ENCODE measurements at places on chromosomes 13 and 19.

DNA sequence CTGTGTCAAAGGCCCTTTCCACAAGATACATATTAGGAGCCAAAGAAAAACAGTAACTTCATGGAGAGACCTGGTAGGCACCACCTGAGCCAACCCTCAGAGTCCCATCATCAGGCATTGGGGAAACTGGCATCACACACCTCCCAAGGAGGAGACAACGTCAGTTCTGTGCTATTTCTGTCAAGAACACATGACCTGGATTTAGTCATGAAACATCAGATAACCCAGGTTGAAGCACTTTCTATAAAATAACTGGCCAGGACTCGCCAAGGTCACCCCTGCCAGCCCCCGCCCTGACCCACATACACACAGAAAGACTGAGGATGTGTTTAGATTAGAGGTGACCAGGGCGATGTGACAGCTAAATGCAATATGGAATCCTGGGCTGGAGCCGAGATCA is 35.6 kb downstream of the COL4A1 start:
- no peak for DNase-seq

DNA sequence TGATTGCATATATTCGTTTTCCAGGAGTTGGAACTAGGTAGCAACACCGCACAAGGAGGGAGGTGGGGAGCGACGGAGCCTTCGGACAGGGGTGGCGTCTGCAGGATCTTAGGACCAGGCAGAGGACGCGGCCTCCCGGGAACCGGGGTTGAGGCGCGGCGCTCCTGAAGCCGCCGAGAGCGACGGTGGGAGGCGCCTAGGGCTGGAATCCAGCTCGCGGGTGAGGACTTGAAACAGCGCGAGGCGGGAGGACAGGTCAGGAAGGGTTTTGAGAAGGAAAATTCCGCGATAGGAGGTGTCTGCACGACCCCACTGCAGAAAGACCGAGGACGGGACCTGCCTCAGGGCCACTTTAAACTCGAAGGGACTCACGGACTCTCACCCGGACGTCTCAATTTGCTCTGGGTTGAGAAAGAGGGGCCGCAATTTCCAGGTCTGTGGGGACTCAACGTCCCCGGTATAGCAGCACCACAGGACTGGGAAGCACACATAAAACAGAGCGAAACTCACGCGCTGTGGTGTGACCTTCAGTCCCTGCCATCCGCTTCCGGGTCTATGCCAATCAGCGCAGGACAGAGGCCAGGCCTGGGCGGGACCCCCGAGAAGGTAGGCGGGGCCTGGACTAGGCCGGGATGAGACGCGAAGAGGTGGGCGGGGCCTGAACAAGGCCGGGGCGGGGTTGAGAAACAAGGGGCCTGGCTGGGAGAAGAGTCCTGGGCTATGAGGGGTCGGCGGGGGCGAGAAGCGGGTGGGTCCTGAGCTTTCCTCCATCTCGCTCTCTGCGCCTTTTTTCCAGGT is at the start of gene ZNF320:
Gene ZNF320, minus strand, starts transcription at position 498 of the 798 bp plus-strand sequence. CDS start 7,380 bp downstream, outside the sequence.
- DNase-seq = peak; percentile 59

DNA sequence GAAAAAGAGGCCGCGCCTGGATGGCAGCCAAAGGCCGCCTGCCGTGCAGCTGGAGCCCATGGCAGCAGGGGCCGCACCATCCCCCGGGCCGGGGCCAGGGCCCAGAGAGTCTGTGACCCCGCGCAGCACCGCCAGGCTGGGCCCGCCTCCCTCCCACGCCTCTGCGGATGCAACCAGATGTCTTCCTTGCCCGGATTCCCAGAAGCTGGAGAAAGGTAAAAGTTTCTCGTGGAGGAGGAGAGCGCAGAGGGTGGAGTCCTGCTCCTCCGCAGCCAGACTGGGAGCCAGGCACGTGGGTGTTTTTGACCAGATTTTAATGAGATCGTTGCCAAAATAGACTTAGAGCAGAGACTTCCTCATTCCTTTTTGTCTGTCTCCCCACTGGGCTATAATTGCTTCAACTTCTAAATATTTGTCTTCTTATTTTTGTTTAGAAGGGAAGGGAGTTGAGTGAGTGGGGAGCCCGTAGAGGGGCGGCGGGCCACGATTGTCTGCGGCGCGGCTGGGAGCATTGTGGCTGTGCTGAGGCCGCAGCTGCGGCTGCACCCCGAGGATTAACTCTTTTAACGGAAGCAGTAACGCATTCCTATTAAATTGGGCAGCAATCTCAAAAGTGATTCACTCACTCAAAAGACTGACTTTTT is 22.8 kb upstream of the NDUFS7 start:
- no peak for DNase-seq

- DNase-seq = no peak
Observed at GRCh38 chr19:1073956-1074517, 7.1 kb downstream of the ARHGAP45 start.

DNA sequence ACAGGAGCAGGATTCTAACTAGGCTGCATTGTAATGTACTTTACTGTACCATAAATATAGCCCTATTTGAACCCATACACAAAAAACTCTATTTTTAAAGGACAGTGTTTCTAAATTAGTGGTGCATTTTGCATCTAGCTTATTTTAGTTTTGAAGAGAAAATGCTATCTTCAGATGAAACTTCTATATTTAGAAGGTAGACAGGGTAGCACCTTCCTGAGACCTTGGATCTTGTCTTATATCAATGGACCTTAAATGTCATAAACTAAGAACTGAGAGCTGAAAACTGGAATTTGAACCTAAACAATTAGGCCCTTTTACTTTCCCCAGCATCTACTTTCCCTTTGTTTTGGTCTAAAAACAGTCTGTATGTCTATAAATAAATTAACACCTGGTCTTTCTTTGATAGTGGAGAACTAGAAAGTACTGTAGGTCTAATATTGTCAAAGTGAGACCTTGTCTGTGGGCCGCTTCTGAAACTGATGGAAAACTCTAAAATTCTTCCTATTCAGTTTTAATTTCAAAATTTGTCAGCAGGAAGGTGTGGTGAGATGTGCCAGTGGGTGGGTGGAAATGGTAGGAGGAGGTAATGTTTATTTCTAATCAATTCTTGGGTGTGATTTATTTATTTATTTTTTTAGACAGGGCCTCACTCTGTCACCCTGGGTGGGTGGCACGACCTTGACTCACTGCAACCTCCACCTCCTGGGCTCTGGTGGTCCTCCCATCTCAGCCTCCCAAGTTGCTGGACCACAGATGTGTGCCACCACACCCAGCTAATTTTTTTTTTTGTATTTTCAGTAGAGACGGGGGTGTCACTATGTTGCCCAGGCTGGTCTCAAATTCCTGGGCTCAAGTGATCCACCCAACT is 10.1 kb downstream of the COG3 start:
- no peak for DNase-seq

DNA sequence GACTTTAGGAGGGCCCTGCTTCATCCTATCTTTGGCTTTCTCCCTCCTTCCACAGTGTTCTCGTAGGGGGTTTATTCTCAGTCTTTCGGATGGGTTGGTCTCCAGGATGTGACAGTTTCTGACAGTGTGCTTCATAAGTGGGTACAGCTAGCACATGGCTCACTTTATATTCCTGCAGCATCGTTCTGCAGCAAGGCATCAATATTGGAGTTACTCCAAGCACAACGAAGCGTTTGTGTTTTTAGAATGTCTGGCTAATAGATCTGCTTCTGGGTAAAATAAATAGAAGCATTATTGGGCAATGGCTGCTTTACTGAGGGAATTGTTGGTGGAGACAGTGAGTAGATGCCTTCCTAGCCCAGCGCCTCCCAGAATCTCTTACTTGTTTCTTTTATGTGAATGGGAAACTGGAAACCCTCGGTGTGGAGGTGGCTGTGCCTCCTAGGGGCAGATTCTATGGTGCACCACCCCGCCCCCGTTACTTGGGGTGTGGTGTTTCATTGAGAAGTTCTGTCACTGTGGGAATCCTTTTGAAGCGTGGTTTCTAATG is 2.0 kb downstream of the FARP1 start:
- no peak for DNase-seq

DNA sequence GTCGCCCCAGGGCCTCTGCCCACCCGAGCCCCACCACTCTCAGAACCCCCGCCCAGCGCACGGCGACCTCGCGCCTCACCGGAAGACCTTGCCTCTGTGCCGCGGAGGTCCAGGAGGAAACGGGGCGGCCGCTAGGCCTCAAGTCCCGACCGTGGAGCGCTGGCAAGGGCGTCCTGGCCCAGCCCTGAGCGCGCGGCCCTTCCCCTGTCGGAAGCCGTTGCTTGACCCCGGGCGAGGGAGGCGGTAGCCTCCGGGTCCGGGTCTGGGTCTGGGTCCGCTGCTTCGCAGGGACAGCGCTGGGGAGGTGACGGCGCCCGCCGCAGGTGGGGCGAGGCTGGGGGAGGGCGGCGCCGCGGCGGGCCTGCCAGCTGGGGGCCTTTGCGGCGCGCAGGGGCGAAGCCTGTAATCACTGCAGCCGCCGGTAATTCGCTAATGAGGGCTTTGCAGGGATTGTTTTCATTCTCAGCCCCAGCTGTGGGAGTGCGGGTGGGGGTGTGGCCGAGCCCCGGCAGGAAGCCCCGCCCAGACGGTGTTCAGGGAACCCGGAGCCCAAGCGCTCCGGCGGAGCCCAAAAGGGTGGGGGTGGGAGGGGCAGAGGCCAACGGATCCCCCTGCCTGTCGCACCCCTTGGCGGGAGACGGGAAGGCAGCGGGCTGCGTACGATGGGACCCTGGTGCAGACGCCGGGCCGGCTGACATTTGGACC is 8.6 kb downstream of the C19orf25 start:
- no peak for DNase-seq

DNA sequence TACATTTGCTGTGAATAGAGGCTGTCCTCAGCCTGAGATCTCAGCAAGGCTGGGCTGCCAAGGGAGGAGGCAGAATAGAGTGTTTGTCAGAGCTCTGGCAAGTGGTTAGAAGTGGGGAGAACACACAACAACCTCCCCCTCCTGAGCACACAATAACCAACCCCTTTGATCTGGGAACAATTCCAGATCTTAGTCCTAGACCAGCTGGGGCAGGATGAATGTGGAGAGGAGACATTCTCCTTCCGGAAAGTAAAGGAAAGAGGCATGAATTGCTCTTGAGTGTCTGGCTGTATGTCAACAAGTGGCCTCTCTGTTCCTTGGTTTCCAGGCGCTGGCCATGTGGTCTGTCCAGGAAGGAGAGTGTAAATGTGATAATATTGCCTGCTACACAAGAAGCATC is 114.9 kb upstream of the TMTC4 start:
- DNase-seq = no peak

- no peak for DNase-seq
Observed at GRCh38 chr13:111659842-111660241, 339.4 kb downstream of the TEX29 start.

GRCh38 chr13:74778087-74778486 is 643.9 kb upstream of the KLF12 start:
- DNase-seq = no peak

- no peak for DNase-seq
Observed at GRCh38 chr13:112183532-112184090, 116.7 kb downstream of the SOX1 start.

DNA sequence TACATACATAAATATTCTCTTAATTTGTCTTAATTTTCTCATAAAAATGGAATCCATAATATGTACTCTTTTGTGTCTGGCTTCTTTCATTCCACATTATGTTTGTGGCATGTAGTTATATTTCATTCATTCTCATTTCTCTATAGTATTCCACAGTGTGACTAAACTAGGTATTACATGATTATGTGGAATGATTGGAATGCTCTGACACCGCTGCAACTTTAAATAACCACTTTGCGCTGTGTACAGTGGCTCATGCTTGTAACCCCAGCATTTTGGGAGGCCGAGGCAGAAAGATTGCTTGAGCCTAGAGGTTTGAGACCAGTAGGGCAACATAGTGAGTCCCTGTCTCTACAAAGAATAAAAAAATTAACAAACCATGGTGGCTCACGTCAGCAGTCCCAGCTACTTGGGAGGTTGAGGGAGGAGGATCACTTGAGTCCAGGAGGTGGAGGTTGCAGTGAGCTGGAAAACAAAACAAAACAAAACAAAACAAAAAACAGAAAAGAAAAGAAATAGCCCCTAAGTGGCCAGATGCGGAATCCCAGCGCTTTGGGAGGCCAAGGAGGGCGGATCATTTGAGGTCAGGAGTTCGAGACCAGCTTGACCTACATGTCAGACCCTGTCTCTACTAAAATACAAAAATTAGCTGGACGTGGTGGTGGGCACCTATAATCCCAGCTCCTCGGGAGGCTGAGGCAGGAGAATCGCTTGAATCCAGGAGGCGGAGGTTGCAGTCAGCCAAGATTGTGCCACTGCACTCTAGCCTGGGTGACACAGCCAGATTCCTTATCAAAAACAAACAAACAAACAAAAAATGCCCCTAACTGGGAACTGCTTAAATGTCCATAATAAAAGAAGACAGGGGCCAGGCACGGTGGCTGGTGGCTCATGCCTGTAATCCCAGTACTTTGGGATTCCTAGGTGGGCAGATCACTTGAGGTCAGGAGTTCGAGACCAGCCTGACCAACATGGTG is 8.0 kb upstream of the SAE1 start:
- peak; percentile 59 for DNase-seq

GRCh38 chr13:97043302-97043701 is 49.0 kb upstream of the OXGR1 start:
- no peak for DNase-seq

DNA sequence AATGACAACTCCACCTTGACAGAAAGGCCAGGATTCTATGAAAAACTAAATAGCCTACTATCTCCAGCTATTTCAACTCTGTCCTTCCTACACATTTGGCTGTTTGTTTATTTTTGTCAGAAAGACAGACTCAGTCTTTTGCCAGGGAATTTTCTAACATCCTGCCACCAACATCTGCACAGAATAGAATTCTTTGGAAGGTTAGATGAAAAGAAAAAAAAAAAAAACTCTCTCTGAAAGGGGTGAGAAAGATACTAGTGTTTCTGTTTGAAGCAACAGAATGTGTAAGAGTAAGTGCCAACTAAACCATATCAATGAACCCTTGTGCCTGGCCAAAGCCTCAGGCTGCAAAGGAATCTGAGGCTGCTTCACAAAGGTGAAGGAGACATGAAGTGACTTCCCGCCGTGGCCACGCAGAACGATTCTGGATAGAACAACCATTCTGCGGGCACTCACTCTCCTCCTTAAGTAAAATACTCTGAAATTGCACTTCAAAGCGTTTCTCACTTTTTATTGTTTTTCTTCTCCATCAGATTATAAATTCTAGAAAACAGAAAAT is 498.2 kb downstream of the IRS2 start:
- DNase-seq = no peak

GRCh38 chr13:39282400-39282972 is 244.2 kb downstream of the NHLRC3 start:
- no peak for DNase-seq

- no peak for DNase-seq
Observed at GRCh38 chr13:113028336-113029060, 59.5 kb downstream of the MCF2L start.

- DNase-seq = no peak
Observed at GRCh38 chr19:38513762-38514167, 80.3 kb downstream of the RYR1 start.

GRCh38 chr19:38265921-38266429 is 1.6 kb downstream of the SPINT2 start:
- DNase-seq = no peak
